ENCODE measurements at places on chromosomes 12 and 14.

- no peak for DNase-seq
Observed at GRCh38 chr12:89603678-89604077, 77.8 kb upstream of the POC1B start.

GRCh38 chr14:104473244-104473565 lies 106.4 kb upstream of the C14orf180 start:
- no peak for DNase-seq

DNA sequence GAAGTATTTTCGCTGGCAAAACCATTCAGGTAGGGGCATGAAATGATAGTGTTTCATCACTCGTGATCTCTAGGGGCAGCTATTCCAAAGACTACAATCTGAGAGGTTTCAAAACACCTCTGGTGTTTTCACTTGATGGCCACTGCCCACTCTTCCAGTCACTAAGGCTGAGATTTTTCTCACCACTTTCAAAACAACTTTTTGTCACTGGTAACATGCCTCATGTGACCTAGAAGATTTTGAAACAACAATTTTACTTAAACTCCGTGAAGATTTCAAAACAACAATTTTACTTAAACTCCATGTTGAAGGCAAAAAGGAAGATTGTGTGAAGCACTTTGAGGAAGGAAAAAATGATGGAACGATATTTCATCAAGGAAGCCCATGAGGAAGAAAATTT lies 1.2 kb upstream of the IRAK3 start:
- DNase-seq = no peak

DNA sequence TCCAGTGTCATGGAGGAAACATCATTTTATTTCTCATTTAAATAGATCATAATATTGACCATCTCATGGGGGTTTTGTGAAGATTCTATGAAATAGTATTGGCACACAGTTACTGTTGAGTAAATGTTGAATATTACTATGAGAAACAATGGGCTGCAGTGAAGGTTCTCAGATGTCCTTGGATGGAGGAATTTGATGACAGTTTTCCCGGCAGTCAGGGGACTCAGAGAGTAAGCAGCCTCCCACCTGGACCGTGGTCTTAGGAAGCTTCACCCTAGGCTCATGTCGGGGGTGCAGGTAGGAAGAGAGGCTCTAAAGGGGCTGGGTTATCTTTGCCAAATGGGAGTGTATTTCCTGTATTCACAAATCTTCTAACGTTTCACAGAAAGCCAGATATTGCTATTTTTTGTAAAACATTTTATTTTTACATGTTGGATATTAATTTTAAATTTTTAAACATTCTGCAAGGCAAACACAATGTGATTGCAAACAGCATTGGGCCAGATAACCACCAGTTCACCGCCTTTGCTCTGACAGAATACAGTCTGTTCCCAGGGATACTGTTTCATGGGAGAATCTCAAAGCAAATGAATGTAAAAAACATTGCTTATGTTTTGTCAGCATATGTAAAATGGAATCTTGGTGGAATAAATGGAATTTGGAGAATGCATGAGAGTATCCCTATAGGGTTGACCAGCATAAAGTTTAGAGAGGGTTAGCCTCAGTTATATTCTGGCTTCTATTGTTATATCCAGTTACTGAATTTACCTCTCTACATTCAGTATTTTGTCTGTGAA lies 380.8 kb upstream of the TMEM132C start:
- no peak for DNase-seq

All from CD4-positive, alpha-beta T cell treated with Interleukin-17A for 1 hour (primary cell).